ENCODE measurements at places on chromosomes 16 and 17.

DNA sequence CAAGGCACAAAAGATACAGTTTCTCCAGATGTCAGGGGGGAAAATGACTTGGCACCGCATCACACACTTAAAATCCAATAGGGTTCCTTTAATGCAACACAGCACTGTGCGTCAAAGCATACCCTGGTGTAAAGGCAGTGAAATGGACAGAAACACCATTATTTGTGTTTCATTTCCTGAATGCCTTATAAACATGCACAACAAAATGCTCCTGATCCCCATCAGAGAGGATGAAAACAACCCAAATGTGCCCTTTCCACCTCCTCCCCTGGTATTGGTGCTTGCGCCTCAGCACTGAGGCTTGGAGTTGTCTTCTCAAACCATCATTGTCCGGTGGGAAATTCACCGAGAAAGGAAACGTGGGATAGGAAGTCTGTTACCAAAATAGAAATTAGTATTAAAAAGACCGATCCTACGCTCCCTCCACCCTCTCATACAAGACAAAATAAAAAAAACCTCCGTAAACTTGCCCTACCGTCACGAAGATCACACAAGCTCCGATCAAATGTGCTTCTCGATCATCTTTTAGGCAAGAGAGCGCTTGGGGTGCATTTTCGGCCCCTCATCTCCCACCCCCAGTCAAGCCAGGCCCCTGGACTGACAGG, 722 bp downstream of the CDC27 start:
- DNase-seq = no peak

GRCh38 chr16:84607061-84607460, 10.8 kb downstream of the COTL1 start:
- no peak for DNase-seq

DNA sequence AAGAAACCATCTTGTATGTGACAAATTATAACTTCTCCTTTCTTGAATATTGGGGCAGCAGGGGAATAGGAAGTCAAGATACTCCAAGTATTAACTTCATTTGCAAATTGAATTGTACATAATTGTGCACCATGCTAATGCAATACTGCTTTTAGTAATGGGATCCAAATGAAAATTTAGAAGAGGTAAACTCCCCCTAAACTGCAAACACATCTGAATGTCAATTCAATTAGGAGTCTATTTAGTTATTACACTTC, 4.5 kb downstream of the STAT5B start:
- no peak for DNase-seq

- DNase-seq = no peak
These were observed 179.4 kb downstream of the BANP start for GRCh38 chr16:88130681-88131080.

DNA sequence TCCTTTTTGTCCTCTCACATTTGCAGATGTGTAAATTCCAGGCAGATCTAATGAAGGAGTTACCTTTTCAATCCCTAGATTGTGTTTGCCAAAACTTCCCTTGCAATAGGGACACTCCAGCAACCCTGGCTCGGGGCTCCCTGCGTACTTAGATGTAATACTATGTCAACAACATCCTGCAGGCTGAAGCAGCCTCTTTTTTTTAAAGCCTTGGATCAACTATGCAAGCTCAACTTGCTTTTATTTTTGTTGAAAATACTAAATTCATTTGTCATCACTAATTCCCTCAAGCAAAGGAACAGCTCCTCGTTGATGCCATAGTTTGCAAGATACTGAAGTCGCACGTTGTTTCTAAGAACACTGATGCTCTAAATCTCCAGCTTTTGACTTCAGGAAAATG, 59.1 kb downstream of the GRIN2A start:
- DNase-seq = no peak

GRCh38 chr17:38685491-38685890, 10.7 kb upstream of the EPOP start:
- no peak for DNase-seq

- no peak for DNase-seq
These were observed 47.5 kb downstream of the CNGB1 start for GRCh38 chr16:57923418-57923817.

DNA sequence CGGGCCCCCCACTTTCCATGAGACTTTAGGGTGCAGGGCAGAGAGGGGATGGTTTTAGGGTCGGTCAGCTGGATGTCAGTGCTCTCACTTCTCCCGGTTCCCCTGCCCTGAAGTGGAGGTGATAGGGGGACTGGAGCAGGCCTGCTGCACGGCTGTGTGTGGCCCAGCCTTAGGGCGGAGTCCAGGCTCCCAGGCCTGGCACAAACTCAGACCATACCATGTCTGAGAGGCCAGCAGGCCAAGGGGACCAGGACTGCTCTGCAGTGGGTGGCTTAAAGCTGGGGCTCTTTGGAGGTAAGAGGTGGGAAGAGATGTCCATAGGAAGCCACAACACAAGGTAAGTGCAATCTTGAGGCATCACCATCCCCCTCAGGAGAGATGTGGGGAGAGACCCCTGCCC, 8.3 kb downstream of the TFAP4 start:
- no peak for DNase-seq

GRCh38 chr17:8946071-8946470, 19.4 kb downstream of the PIK3R5 start:
- no peak for DNase-seq

DNA sequence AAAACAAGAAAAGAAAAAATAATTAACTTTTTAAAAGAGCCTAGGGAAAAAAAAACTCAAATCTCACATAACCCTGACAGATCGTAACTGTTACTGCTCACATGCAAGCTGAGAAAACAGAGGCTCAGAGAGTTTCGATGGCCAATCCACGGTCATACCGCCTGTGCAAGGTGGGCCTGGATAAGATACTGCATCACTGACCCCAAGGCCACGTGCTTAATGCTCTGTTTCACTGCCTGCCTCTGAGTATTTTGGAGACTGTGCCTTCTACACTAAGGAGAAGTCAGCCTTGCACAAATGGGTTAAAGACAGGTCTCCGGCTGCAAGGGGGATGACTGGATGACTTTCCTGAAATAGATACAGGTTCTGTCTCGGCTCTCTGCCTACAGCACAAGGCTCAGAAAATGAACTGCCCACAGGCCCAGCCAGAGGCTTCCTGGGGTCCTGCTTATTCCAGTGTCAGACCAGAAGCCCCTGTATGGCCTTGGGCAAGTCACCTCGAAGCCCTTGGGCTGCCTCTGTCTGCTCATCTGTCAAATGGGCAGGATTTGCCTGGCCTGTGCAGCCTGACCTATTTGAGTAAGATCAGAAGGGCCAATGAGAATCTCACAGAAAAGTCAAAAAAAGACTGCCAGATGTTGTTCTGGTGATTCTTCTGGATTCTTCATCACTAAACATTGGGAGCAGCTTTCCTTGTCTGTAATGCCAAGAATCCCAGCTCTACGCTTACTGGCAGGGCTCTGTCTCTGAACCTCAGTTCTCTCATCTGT, 25.8 kb downstream of the CNGB1 start:
- DNase-seq = no peak

DNA sequence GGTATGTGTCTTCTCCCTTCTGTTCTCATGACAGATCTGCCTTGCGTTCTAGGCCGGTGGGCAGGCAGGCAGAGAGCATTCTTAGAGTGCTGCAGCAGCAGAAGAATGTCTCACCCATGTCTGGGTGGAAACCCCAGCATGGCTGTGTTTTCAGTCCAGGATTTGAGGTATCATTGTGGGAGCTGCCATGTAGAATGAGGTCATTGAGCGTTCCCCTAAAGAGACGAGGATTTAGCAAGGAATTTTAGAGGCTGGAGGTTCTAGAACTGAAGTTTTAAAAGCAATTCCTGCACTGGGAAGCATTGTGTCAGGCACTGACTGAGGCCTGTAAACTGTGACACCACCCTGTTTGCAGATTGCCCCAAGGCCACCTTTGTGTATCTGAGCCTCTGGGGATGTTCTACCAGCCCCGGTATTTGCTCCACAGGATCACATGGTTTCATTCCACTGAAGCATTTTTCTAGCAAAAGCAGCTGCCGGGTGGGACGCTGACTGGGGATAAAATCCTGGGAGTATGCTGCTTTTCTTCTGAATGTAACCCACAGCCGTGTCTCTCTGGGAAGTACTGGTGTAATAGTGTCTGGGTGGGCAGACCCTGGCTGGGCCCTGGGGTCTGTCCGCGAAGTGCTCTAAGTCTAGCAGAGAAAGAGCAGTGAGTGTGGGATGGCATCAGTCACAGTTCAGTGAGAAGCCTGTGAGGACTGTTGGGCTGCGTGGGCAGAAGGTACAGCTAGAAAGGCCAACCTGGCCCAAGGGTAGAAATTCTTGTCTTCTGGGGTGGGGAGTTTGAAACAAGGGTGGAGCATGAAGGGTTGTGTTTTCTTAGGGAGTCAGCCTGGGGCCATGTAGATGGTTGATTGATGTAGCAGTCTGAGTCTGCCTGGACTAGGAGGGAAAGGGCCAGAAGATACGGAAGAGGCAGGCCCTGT, 30.2 kb downstream of the PLCD3 start:
- DNase-seq = no peak

DNA sequence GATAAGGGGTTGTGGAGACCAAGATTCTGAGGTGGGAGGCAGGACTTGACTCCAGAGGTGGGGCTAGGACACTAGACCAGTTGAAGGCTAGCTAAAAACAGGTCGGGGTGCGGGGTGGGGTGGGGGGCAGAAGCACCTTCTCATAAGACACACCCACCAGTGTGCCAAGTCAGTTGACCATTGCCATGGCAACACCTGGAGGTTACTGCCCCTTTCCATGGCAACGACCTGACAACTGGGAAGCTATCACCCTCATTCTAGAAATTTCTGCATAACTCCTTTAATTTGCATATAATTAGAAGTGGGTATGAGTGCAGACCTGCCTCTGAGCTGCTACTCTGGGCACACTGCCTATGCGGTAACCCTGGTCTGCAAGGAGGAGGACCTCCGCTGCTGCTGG, 53.9 kb upstream of the ALOX12 start:
- no peak for DNase-seq

DNA sequence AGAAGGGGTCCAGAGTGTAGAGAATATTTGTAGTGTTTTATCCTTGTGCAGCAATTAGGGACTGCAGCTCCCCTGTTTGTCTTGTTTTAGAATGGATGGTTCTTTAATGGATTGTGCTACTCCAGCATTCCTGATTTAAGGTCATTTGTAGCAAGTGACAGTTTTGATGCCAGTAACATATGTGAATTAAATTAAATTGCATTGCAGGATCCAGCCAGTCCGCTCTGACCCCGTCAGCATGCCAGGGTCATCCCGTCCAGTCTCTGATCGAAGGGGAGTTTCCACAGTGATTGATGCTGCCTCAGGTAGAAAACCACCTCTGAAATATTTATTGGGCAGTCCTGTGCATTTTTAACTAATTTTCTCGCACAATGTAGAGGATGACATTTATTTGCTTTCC, 315.4 kb upstream of the TBX2 start:
- no peak for DNase-seq

- no peak for DNase-seq
These were observed 77.2 kb upstream of the TNRC6A start for GRCh38 chr16:24652209-24652712.

DNA sequence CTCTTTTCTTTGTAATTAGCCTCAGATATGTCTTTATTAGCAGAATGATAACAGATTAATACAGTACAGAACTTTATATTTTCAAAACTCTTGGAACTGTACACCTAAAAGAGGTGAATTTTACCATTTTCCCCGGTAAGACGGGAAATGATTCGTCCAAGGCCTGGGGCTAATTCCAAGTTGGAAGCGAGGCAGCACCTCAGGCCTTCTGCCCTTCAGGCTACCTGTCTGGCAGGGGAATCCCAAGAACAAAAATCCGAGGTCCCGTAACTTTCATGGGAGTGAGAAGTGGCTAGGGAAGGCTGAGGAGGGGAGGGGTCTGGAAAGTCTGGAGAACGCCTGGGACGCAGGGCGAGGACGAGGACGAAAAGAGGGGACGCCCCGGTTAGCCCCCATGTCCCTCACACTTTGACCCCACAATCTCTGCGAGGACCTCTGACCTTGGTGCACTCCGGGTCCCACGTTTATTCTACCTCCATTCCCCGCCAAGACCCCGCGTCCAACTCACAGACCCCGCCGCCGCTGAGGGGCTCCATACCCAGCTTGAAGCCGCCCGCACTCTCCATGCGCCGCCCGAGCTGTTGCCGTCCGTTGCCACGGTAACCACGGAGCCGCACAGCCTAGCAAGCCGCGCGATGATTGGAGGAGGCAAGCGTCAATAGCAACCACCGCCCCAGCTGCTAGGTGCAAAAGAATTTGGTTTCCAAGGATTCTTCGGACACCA, at the start of gene HYDIN:
HYDIN (minus strand) TSS at position 601 of the 724 bp plus-strand sequence. CDS start 43,827 bp downstream, outside the sequence.
- no peak for DNase-seq

- no peak for DNase-seq
These were observed 12.7 kb downstream of the TEX2 start for GRCh38 chr17:64250233-64250835.

GRCh38 chr17:38456031-38456815, 28.0 kb downstream of the ARHGAP23 start:
- no peak for DNase-seq

- DNase-seq = no peak
These were observed 13.8 kb downstream of the CTRL start for GRCh38 chr16:67917852-67918236.

DNA sequence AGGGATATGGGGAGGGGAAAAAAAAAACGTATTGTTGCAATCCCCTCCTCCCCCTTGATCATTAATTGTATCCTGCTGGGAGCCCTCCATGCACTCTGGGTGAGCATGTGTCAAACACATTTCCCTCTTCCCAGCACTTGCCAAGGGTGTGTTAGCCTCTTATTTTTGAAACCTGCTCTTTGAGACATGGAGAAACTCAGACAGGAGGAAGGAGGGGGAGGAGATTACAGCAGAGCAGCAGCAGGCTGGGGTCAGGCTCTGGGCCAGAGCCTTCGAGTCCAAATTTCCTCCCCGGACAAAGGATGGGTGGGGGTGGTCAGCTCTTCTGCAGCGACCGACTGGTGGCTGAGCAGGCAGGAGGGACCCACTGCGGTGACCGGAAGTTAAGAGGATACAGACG, 64.7 kb downstream of the SOX9 start:
- no peak for DNase-seq

DNA sequence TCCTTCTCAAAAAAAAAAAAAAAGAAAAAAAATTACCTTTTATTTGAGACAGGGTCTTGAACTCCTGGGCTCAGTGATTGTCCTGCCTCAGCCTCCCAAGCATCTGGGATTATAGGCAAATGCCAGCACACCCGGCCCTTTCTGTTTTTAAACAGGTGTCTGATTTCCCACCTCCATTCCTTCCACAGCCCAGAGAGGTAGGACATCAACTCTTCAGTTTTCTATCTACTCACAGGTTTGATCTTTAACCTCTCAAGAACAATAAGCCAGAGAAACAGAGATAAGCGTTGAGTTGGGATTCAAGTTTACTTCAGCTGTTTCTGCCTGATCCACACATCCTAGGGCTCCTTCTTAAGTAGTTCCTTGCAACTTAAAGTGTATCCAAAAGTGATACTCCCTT, 41.5 kb upstream of the TEX2 start:
- DNase-seq = no peak

- no peak for DNase-seq
These were observed 315.2 kb downstream of the FOXL1 start for GRCh38 chr16:86893506-86893905.
